A673 (cell line): ENCODE measurements at places on chromosomes 2 and 18. TPM values are rescaled to one million over a fixed set of nuclear protein-coding genes. Genes with fewer than 3 reads are reported as not detected.

- no peaks in the 10 kb centered on the region for H3K4me1 ChIP-seq
- H3K27me3 ChIP-seq: no peaks in the 10 kb centered on the region
- no peaks in the 10 kb centered on the region for H3K36me3 ChIP-seq
- H3K4me3 ChIP-seq: no peak overlapping the region
- DNase-seq: no peak
Observed at GRCh38 chr2:15357922-15358321, 203.2 kb downstream of the NBAS start.

DNA sequence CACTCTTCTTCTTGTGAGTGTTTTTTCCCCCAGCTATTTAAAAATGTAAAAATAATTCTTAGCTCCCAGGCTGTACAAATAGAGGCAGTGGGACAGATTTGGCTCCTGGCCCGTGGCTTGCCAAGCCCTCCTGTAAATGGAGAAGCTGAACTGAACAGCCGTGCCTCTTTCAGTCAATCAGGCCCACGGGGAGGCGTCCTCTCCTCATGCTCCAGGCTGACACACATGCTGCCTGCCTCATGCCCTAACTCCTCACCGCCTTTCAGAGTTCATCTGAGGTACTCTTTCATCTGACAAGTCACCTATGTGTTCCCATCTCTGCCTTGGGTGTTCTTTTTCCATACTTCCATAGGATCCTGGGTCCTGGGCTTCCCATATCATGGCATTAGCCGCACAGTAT lies 58.9 kb downstream of the BMP10 start:
- H3K36me3 ChIP-seq: no peaks in the 10 kb centered on the region
- no peak for DNase-seq

Gene PTPN2
- 35.8 and 44.7 TPM in 2 replicates for total RNA-seq

GRCh38 chr2:20671736-20672080 lies 4.8 kb downstream of the GDF7 start:
- DNase-seq: no peak
- no peak overlapping the region for H3K27ac ChIP-seq
- H3K36me3 ChIP-seq: no peaks in the 10 kb centered on the region
- H3K4me1 ChIP-seq: peaks cover under 1% of the 10 kb centered on the region
- H3K4me3 ChIP-seq: no peak overlapping the region

- no peaks in the 10 kb centered on the region for H3K36me3 ChIP-seq
- no peaks in the 10 kb centered on the region for H3K27me3 ChIP-seq
- H3K4me1 ChIP-seq: no peaks in the 10 kb centered on the region
- no peak overlapping the region for H3K27ac ChIP-seq
- no peak for DNase-seq
Observed at GRCh38 chr18:294566-294965, 26.7 kb upstream of the THOC1 start.

Gene CNGA3
- total RNA-seq: not detected in 2 replicates

DNA sequence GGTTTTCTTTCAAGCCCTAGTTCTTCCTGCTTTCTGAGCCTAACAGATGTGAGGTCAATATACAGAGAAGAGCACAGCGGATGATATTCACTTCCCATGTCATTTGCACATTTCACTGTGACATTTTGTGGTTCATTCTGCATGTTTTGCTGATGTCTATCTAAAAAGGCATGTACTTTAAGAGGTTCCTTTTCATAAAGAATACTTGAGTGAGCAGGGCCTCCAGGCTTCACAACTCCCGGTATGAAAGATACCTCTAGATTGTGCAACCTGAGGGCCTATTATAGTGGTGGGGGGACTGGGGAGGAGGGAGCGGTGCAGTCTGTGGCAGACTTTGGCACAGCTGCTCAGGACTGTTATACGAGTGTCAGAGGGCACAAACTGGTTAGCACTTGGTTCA lies 54.6 kb downstream of the CPO start:
- H3K4me3 ChIP-seq: no peak overlapping the region
- H3K27me3 ChIP-seq: no peaks in the 10 kb centered on the region
- no peak overlapping the region for H3K27ac ChIP-seq

GRCh38 chr18:79570266-79571201 lies 109.1 kb upstream of the CTDP1 start:
- peak overlapping the region; percentile 5 for H3K4me3 ChIP-seq
- peak; percentile 57 for DNase-seq
- H3K27me3 ChIP-seq: no peaks in the 10 kb centered on the region
- H3K4me1 ChIP-seq: peaks cover 10% of the 10 kb centered on the region
- no peaks in the 10 kb centered on the region for H3K36me3 ChIP-seq

GRCh38 chr2:187875261-187876141 lies 321.3 kb upstream of the TFPI start:
- no peak overlapping the region for H3K4me3 ChIP-seq
- no peaks in the 10 kb centered on the region for H3K27me3 ChIP-seq
- H3K27ac ChIP-seq: no peak overlapping the region
- no peaks in the 10 kb centered on the region for H3K36me3 ChIP-seq
- H3K4me1 ChIP-seq: no peaks in the 10 kb centered on the region

GRCh38 chr18:35071819-35072247 lies 30.6 kb downstream of the MAPRE2 start:
- DNase-seq: no peak
- no peaks in the 10 kb centered on the region for H3K4me1 ChIP-seq
- no peaks in the 10 kb centered on the region for H3K27me3 ChIP-seq
- H3K36me3 ChIP-seq: no peaks in the 10 kb centered on the region
- no peak overlapping the region for H3K27ac ChIP-seq
- H3K4me3 ChIP-seq: no peak overlapping the region

Gene SLC4A3
- total RNA-seq: 0.52 and 1.5 TPM in 2 replicates

GRCh38 chr2:126534478-126534877 lies 121.5 kb upstream of the GYPC start:
- no peak overlapping the region for H3K4me3 ChIP-seq
- DNase-seq: no peak
- H3K27ac ChIP-seq: no peak overlapping the region
- no peaks in the 10 kb centered on the region for H3K27me3 ChIP-seq

DNA sequence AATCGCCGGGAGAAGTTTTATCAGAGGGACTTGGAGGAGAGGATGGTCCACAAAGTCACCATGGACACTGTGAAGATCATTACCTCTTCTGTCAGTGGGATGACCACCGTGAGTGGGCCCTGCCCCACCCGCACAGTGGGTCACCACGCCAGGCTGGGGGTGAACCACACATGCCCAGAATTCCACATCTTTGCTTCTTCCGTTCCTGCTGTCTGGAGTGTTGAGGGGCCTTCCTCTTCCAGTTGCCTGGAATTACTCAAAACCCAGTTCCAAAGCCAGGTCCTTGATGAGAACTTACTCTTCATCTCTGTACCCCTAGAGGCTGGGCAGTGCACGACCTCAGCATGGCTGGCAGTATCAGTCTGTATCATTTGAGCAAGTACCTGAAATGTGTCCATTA lies 22.1 kb downstream of the MROH2A start:
- no peak overlapping the region for H3K4me3 ChIP-seq
- H3K27ac ChIP-seq: no peak overlapping the region
- DNase-seq: no peak
- H3K36me3 ChIP-seq: no peaks in the 10 kb centered on the region

DNA sequence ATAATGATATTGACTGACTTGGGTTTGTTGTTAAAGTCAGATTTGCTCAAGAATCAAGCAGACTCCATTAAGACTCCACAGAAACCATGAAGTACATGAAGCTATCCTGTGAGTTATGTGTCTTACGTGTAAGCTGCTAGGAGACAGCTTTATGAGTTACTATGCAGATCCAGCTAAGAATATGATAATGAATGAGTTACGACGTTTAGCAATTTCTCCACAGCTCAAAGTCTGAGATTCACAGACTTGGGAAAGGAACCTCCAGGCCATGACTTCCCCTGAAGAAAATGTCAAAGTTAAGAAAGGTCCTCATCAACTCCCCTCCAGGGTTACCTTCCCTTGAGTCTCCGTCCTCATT lies 211.9 kb upstream of the HNRNPA3 start:
- no peak for DNase-seq
- H3K36me3 ChIP-seq: no peaks in the 10 kb centered on the region
- no peak overlapping the region for H3K27ac ChIP-seq
- no peaks in the 10 kb centered on the region for H3K4me1 ChIP-seq
- H3K27me3 ChIP-seq: no peaks in the 10 kb centered on the region

- H3K27ac ChIP-seq: no peak overlapping the region
- DNase-seq: peak; percentile 88
- no peak overlapping the region for H3K4me3 ChIP-seq
- H3K36me3 ChIP-seq: no peaks in the 10 kb centered on the region
- H3K4me1 ChIP-seq: no peaks in the 10 kb centered on the region
Observed at GRCh38 chr2:120680136-120680761, 55.4 kb upstream of the GLI2 start.

Gene AP1S3
- total RNA-seq: 19.9 and 23.0 TPM in 2 replicates

Gene MYOM1
- 0.37 and 0.46 TPM in 2 replicates for total RNA-seq

Gene TRABD2A
- 0.46 and 0.67 TPM in 2 replicates for total RNA-seq

DNA sequence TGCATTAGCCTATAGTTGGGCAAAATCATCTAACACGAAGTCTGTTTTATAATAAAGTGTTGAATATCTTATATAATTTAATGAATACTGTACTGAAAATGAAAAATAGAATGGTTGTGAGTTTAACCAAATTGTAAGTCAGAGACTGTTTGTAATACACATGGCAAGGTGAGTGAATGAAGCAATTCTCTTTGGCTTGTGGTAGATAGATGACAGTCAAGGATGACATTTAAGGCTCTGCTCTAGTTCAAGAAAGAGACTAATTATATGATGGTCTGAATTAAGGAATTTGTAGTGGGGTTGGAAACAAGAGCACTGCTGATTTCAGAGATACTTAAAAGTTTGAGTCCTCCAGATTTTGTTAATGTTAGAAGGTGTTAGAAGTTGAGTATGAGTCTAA lies 207.7 kb downstream of the MCFD2 start:
- no peak overlapping the region for H3K4me3 ChIP-seq
- no peak overlapping the region for H3K27ac ChIP-seq
- DNase-seq: no peak
- H3K4me1 ChIP-seq: peaks cover 17% of the 10 kb centered on the region
- peaks cover 4% of the 10 kb centered on the region for H3K36me3 ChIP-seq
- H3K27me3 ChIP-seq: no peaks in the 10 kb centered on the region

DNA sequence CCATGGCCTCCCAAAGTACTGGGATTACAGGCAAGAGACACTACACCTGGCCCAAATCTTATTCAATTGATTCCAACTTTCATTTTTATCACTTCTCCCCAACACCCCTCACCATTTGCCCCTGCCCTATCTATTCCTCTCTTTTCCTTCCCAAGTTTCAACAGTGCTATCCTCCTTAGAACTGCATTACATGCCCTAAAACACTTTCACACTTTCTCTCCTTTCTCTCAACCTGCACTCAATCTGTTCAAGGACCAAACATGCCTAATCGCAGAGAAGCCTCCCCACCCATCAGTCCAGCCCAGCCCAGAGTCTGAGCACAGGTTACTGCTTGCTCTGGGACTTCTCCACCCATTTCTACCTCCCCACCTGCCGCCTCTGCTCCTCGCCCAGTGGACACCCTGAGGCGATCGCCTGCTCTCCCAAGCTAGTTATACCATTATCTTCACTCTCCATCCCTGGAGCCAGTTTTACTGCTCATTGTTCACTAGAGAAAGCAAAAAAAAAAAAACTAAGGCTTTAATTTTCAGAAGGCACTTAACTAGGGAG lies 23.7 kb upstream of the DSG1 start:
- H3K27ac ChIP-seq: no peak overlapping the region
- no peak overlapping the region for H3K4me3 ChIP-seq
- no peaks in the 10 kb centered on the region for H3K27me3 ChIP-seq
- H3K4me1 ChIP-seq: no peaks in the 10 kb centered on the region

- no peak overlapping the region for H3K4me3 ChIP-seq
- H3K4me1 ChIP-seq: no peaks in the 10 kb centered on the region
- H3K27ac ChIP-seq: no peak overlapping the region
- H3K36me3 ChIP-seq: no peaks in the 10 kb centered on the region
- H3K27me3 ChIP-seq: no peaks in the 10 kb centered on the region
- no peak for DNase-seq
Observed at GRCh38 chr2:1556776-1557466, 143.7 kb downstream of the TPO start.

- H3K27ac ChIP-seq: no peak overlapping the region
- no peak for DNase-seq
- H3K27me3 ChIP-seq: no peaks in the 10 kb centered on the region
- H3K36me3 ChIP-seq: no peaks in the 10 kb centered on the region
- no peak overlapping the region for H3K4me3 ChIP-seq
- no peaks in the 10 kb centered on the region for H3K4me1 ChIP-seq
Observed at GRCh38 chr2:942775-943460, 7.7 kb upstream of the SNTG2 start.

GRCh38 chr2:218863021-218863520 lies 3.5 kb downstream of the WNT6 start:
- no peak overlapping the region for H3K4me3 ChIP-seq
- no peak for DNase-seq
- peaks cover 7% of the 10 kb centered on the region for H3K4me1 ChIP-seq

DNA sequence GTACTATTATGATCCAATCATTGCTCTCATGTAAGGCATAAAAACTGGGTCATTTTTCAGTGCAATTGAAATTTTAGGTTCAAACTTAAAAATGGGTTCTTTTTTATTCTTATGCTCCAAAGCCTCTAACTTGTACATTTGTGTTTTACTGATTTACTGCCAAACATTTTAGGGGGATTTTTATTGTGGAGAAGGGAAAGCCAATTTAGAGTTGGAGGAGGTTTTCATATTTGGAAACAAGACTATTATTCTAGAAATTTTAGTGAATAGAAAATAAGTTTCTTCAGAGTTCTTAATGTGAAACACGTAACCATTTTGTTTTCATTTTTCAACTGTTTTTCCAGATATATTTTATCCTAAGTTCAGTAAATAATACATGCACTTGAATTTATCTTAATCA lies 138.6 kb downstream of the DOCK10 start:
- no peak overlapping the region for H3K27ac ChIP-seq
- H3K36me3 ChIP-seq: no peaks in the 10 kb centered on the region
- no peaks in the 10 kb centered on the region for H3K27me3 ChIP-seq
- no peak for DNase-seq
- H3K4me3 ChIP-seq: no peak overlapping the region

Gene PROM2
- total RNA-seq: 1.4 and 1.6 TPM in 2 replicates

Gene THOC1
- total RNA-seq: 70.9 and 76.7 TPM in 2 replicates

Gene SERPINB7
- 12.2 and 12.8 TPM in 2 replicates for total RNA-seq

Gene MATN3
- 2.7 and 2.8 TPM in 2 replicates for total RNA-seq

GRCh38 chr2:73920577-73921545 lies 5.8 kb upstream of the DGUOK start:
- H3K36me3 ChIP-seq: no peaks in the 10 kb centered on the region
- H3K27ac ChIP-seq: no peak overlapping the region
- no peaks in the 10 kb centered on the region for H3K4me1 ChIP-seq
- no peaks in the 10 kb centered on the region for H3K27me3 ChIP-seq
- peak; percentile 50 for DNase-seq

DNA sequence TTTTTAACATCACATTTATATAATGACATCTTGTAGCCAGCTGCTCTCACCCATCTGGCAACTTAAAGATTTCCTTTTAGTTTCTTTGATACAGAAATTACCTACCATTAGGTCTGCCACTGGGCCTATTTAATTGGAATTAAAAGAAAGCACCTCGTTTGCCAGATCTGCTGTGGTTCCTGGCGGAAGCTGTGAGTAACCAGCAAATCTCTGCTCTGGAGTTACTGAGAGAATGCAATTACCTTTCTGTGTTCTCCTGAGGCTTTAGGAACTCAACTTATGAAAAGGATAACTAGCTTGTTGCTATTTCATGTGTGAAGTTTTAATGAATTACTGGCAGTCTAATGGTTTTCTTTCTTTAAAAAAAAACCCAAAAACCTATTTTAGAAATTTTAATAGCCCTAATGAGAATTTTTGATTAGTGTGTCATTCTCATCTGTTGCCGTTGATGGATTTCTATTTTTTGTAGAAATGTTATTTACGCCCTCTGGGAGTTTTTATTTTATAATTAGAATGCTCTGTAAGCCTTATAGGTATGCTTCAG lies 69.7 kb upstream of the LYPD6B start:
- DNase-seq: no peak
- H3K4me1 ChIP-seq: no peaks in the 10 kb centered on the region
- no peaks in the 10 kb centered on the region for H3K36me3 ChIP-seq
- H3K27ac ChIP-seq: no peak overlapping the region

Gene CPLX4
- total RNA-seq: not detected in 2 replicates

Gene ANKMY1
- 21.0 and 21.8 TPM in 2 replicates for total RNA-seq

Gene TIGD1
- total RNA-seq: 9.0 and 9.8 TPM in 2 replicates
